ENCODE measurements at places on chromosomes 6 and 20.

GRCh38 chr20:3106658-3107463 lies 22.3 kb upstream of the AVP start:
- DNase-seq, result peak; percentile 97

- DNase-seq, result peak; percentile 7
Observed at GRCh38 chr20:57842720-57843119, 132.9 kb upstream of the PMEPA1 start.

- DNase-seq, result no peak
Observed at GRCh38 chr20:43188234-43188653, 1.5 kb downstream of the PTPRT start.

DNA sequence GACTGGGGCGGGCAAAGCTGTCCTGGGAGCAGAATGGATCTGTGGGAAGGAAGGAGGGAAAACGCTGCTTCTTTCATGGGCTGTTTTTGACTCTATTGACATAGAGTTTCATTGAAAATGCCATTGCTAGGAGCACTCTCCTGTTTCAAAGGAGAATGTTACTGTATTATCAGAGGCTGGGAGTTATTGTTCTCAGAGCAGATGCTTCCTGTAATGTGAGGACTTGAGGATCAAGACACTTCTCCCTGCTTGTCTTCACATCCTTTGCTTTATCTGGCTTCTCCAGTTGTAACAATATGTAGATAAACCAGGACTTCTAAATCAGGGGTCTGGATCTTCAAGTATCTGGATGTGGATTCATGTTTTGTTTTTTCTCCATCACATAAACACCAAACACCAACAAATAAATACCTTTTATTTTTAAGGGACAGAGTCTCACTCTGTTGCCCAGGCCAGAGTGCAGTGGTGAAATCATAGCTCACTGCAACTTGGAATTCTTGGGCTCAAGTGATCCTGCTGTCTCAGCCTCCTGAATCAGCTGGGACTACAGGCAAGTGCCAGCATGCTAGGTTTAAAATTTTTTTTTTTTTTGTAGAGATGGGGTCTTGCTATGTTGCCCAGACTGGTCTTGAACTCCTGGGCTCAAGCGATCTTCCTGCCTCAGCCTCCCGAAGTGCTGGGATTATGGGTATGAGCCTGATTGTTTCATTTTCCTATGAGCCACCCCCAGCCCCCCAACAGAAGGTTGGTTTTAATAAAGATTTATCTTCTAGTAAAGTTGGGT lies 3.9 kb downstream of the CD109 start:
- DNase-seq, result no peak

DNA sequence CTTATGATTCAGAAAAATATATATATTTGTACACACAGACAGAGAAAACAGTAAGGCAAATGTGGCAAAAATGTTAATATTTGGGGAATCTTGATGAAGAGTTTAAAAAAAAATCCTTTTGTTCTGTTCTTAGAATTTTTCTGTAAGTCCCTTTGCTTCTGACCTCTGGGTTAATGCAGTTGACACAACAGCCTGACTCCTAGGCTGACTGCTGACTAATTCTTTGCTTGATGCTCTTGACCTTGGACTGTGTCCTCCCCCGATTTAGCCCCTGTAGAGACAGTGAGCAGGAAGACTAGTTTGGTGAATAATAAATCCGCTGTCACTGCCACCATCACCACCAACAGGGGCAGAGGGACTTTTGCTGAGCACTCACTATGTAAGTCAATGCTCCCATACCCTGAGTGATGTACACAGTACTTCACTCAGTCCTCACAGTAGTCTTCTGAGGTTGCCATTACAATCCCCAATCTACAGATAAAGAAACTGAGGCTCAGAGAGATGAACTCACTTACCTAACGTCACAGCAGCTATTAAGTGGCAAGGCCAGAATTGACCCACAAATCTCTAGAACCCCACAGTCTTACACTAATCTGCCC lies 71.7 kb downstream of the SNX5 start:
- DNase-seq, result no peak

DNA sequence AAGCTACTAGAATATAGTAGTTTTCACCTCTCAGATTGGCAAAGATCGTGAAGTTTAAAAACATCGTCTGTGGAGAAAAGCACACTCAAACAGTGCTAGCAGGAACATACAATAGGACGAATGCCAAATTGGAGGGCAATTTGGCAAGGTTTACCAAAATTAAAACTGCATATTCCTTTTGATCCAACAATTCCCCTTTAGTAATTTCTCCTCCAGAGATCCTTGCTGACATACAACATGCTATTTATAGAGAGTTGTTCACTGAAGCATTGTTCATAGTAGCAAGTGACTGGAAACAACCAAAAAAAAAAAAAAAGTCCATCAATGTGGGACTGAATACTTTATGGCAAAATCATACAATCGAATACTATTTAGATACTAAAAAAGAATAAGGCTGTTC lies 202.2 kb downstream of the ATXN1 start:
- DNase-seq, result no peak

DNA sequence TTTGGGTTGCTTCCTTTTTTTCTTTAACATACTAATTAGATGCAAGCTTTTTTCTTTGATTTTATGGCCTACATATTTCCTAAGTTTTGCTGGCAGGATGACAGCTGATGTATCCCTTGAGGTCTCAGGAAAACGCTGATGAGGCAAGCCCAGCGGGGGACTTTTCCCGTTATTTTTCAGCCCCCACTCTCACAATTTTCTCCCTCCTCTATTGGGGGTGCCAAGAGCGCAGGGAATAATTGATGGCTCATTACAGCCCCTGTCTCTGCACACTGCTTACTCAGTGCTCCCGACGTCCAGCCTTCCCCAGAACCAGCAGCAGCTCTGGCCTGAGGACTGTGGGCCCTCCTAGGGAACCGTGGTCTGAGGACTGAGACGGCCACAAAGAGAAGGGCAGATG lies 38.6 kb upstream of the VSTM2L start:
- DNase-seq, result no peak

GRCh38 chr6:8736156-8736895 lies 301.0 kb upstream of the SLC35B3 start:
- no peak for DNase-seq

- peak; percentile 66 for DNase-seq
Observed at GRCh38 chr6:157488716-157489118, 107.7 kb downstream of the ZDHHC14 start.

GRCh38 chr6:145784683-145785082 lies 29.9 kb downstream of the FBXO30 start:
- DNase-seq, result no peak

DNA sequence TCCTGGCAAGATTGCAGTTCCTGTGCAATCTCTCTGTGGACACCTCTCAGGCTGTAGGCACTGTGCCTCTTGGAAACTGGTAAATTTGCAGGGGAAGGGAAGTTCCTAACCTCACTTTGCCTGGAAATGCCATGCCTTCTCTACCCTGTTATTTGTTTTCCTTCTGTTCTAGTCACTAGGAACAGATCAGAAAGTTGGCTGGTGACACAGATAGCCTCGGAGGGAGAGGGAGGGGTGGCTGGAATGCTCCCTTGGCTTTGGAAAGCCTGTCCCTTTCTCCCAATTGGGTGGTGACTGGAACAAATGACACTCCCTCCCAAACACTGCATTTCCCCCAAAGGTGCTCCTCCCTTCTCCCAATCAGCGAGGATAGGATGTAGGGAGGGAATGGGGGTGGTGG lies 131.5 kb upstream of the F13A1 start:
- DNase-seq, result no peak

GRCh38 chr6:146912730-146913685 lies 291.2 kb upstream of the STXBP5 start:
- DNase-seq, result no peak
